ENCODE measurements at places on chromosomes 11 and 22.

DNA sequence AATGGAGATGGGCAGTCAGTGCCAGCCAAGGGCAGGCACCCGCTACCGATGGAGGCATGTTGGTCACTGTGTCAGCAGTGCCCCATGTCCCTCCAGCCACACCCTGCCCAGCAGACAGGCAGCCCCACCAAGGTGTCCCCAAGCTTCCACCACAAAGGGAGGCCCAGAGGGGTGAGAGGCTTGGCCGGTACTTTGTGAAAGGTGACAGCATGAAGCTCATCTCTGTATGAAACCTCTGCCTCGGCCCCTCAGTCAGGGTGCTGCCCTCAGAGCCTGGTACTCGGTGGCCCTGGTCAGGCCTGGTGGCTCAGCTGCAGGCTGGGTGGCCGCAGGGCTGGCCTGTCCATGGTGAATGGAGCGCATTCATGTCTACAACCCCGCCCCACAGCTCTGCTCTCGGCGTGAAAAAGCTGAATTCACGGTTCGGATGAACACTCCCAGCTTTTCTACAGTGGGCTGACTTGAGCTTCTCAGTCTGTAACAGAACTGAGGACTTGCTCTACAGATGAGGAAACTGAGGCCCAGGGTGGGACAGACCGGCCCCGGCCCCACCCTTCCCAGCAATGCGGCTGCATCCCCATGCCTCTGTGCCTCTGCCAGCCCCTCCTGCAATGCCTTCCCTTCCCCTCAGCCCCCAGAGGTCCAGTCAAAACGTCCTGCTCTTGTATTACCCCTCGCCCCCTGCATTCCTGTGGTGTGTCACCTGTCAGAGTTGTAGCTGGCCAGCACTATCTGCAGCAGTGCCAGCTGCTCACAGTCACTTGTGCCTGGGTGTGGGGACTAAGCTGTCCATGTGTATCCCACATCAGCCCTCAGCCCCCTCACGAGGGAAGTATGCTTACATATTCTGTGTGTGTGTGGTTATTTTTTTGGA is 27.7 kb downstream of the RSPH14 start:
- no peak for DNase-seq

DNA sequence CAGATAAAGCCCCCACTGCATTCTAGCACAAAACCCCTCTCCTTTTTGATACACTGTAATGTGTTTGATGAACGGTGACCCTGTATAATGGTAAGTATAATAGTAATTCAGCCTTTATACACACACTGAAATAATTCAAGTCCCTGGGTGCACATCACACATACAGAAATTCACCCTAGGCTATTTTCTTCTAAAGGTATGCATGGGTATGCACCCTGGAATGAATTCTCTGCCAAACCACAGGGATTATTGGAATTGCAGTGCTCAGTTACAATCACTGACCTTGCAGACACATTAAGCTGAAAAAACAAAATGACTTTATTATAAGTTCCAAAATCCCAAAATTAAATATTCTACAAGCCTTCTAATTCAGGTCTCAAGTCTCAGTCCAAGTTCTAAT is 245.9 kb upstream of the FAT3 start:
- no peak for DNase-seq

DNA sequence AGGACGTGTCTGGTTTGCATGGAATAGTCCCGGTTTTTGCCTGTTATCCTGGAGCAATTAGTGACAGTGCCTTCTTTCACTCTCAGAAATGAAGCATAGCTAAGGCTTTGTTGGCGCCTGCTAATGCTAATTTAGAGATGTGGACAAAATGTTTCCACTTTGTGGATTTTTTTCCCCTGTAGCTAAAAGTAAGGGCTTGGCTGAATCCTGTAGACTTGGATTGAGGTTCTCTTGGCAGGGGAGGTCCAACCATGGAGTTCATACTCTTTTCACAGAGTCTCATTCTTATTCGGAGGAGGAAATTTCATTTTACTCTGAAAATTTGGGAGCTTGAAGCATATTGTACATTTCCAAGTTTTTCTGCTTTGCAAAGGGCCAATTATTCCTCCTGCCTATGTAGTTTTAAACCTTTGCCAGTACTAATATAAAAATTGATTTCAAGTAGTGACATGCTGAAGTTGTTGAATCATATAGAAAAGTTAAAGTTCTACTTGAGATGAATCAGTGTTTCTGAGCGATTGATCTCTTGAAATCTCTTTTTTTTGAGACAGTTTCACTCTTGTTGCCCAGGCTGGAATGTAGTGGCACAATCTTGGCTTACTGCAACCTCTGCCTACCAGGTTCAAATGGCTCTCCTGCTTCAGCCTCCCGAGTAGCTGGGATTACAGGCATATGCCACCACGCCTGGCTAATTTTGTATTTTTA is 20.0 kb downstream of the PPFIA1 start:
- DNase-seq = no peak

- DNase-seq = no peak
Observed at GRCh38 chr11:64875369-64876228, 2.8 kb downstream of the EHD1 start.

- no peak for DNase-seq
Observed at GRCh38 chr11:25970726-25971508, 361.0 kb upstream of the ANO3 start.

DNA sequence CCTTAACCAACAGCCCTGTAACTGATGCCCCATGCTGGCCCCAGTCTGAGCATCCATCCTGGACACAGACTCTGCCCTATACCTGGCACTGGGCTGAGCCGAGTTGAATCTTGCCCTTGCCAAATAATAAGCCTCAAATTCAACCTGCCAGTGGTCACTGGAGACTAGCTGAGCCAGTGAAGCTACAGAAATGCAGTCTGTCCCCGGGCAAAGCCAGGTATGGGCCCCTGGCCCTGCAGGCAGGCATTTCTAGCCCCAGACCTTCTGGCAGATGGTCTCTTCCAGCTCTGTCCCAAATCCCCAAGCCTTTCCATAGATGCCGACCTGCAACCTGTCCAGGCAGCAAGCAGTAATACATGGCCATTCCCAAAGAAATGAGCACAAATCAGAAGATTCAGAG is 4.7 kb downstream of the CLPB start:
- DNase-seq = no peak

- DNase-seq = no peak
Observed at GRCh38 chr11:78099666-78100065, 20.0 kb upstream of the NDUFC2 start.

Measured in activated CD8-positive, alpha-beta T cell treated with anti-CD3 and anti-CD28 coated beads, Interleukin-2, amount 10 ng/mL, durations not matched to agents 7 days and 5 days (primary cell).